ENCODE measurements at places on chromosomes 2 and 18.

DNA sequence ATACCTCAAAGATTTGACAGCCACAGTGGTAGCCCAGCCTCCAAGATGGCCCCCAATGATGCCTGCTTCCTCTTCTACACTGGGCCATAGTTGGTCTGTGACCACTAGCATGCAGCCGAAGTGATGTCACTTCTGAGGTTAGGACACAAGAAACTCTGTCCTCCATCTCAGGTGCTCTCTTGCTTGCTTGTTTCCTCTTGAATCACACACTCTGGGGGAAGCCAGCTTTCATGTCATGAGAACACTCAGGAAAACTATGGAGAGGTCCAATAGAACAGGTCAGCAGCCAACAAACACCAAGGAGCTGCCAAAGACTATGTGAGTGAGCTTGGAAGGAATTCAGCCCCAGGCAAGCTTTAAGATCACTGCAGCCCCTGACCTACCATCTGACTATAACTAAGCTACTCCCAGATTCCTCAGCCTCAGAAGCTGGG lies 3.3 kb upstream of the ADAM17 start:
- DNase-seq: no peak

DNA sequence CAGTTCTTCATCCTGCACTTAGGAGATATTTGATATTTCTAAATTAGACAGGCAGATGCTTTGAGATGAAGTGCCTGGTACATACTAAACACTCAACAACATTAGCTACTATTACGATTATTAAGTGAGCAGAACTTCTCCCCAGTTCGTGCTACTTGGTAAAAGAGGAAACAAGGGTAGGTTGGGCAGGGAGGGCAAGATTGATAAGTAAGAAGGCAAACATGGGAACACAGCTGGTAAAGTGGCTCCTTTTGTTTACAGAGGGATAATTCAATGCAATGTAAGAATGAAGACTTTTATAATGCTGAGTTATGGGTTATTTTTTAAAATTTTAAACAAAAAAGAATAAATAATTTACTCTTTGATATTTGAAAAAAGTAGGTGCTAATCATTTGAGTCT lies 15.9 kb upstream of the WIPF1 start:
- DNase-seq: no peak

- no peak for DNase-seq
Measured at GRCh38 chr2:9994462-9994861, 43.0 kb downstream of the GRHL1 start.

- DNase-seq: no peak
Measured at GRCh38 chr2:48515513-48515985, 14.4 kb upstream of the STON1 start.

- no peak for DNase-seq
Measured at GRCh38 chr18:13280070-13280795, 61.7 kb downstream of the LDLRAD4 start.

DNA sequence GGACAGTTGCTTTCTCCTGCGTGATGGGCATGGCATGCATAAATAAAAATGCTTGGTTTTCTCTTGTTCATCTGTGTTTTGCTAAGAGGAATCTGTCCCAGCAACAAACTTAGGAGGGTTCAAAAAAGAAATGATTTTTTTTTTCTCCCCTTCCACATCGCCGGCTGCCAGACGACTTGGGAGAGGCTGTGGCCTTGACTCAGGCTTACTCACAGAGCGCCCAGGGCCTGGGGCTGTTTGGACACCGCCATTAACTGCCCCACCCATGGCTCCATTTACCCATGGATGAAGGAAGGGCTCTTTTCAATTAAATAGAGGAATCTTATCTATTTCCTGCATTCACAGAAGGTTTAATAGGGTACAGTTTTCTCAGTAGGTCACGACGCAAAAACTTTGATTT lies 22.3 kb upstream of the SERPINB5 start:
- DNase-seq: no peak

DNA sequence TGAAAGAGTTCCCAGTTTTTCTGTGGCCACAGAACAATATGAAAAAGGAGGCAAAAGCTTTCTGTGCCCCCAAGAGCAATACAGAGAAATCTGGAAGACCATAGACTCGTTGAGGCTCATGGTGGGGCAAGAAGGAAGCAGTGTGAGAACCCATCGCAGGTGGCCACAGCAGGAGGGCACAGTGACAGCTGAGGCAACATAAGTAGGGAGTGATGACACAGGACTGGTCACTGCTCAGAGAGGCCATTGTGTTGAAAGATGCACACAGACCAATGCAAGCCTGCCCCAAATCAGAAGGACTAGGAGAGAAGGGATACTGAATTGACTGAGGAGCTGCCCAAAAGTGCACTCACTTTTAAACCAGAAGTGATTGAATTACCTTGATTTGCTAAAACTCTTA lies 483.6 kb downstream of the EPHA4 start:
- DNase-seq: no peak

DNA sequence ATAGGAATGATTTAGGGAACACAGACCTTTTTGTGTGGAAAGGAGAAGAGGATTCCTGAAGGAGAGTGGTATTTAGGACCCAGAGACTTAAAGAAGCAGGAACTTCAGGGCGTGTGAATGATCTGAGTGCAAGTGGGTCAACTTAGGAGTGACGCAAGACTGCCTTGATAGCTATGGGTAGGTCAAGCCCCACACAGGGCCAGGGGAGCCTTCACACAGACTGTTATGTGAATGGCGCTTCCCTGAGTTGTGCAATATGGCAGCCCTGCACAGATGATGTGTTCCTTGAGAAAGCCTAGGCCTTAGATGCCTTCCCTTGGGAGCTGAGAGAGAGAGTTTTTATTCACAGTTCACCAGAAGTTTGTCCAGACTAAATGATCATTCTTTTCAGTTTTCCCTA lies 47.1 kb upstream of the IGFBP5 start:
- DNase-seq: no peak

DNA sequence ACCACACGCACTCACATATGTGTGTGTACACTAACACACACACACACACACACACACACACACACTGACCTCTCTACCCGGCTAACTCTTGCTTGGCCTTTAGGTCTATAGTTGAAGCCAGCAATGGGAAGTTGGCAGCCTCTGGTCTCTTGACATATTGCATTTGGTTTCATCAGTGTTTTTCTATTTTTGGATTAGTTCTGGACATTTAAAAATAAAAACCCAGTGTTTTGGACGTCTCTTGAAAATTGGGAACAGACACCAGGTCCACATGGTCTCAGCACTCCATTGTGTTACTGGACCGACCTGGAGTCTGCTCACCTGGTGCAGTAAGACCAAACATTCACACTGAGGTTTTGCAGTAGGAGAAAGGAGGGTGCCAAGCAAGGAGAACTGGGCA lies 50.4 kb upstream of the AFF3 start:
- DNase-seq: no peak

DNA sequence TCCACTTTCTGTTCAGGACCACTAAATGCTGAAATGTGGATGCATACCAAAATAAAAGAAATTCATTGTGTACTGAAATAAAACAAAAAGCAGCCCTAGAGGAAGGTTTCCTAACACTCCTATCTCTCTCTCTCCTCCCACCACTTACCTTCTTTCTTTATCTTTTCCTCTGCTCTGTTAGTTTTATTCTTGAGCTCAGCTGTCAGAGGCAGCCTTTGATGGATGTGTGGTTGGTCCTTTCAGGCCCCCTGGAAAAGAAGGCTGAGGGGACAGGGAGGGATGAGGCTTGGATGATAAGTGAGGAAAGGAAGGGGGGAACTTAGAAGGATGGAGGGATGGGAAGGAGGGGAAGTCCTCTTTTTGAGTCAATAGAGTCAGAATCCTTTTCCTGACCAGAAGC lies 47.6 kb downstream of the DHRS9 start:
- DNase-seq: no peak

DNA sequence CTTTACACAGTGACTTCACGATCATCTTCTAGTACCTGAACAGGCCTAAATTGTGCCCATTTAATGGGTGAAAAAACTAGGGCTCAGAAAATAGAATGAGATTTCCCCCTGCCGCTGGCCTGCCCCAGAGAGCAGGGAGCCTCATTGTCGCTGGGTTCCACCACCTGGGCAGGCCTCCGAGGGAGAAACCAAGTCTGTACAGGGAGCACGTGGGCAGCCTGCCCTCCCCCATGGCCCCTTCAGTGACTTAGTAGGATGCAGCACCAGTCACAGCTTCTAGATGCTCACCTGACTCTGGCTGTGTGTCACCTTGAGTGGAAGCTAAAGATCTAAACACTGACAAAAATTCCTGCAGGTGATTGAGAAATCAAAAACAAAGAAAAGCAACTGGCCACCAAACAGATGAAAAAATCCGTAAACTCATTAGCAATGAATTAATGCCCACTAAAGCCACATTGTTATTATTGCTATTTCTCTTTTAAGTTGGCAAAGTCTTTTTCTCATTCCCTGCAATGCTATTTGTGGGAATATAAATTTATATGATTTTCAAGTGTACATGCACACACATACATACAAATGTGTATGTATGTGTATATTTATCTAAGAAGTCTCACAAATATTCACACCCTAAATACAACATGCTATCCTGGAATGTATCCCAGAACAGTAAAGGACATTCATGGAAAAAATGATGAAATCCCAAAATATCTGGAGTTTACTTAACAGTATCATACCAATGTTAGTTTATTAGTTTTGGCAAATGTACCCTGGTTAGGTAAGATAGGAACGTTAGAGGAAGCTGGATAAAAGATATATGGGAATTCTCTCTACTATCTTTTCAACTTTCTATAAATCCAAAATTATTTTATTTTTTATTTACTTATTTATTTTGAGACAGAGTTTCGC lies 18.7 kb upstream of the ASPRV1 start:
- no peak for DNase-seq

DNA sequence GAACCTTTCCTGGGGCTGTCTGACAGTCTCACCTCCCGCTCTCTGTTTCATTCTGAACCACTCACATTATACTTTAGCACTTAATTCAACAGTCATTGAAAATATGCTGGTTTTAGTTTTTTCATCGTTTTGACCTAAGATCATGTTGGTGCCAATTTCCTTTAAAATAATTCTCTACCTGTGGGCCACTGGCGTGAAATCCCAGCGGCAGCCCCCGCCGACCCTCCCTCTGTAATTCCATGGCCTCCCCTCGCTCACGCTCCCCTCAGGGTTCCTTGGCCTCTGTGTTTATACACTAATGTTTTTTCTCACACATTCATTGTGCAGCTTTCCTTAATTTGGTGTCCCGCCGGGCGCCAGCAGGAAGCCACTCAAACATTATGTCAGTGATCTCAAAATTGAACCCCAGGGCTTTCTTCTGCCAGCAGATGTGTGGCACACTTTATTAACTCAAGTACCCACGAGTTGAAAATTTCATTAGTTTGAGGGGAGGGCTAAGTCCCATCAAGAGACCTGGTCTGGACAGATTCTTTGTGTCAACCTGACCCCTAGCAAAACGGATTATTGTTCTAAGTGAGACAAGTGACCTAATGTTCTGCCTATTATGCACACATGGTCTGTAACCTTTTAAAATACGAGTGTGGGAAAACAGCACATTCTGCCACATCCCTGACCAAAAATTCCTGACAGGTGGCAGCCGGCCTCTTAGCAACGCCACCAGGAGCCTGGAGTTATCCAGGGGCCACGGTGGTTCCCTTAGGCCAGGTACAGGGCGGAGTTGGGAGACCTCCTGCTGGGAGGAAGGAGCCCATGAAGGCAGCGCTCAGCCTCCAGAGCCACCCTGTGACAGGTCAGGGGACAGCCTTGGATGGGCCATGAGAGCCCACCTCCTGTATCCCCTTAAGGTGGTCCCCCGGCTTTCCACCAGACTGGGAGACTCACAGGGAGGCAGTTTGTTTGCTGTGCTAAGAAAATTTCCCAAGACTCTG lies 53.1 kb downstream of the APOB start:
- DNase-seq: no peak

DNA sequence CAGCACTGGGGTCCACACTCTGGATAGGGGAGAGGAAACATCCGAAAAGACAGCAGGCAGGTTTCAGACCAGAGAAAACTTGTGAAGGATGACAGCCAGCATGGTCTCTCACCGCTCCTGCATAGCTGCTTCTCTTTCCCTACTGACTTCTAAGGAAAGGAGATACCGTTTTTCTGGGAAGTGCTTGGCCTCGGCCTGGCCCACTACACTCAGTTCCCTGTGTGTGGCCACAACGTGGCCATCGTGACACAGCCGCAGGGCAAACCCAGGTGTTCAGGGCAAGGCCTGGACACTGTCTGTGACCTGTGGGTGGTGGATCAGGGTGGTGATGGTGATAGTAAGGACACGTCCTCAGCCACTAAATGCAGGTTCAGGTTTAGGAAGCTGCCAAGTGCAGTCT lies 34.2 kb upstream of the ACAA2 start:
- DNase-seq: no peak

- no peak for DNase-seq
Measured at GRCh38 chr2:238506371-238507068, 79.8 kb downstream of the ASB1 start.

- DNase-seq: no peak
Measured at GRCh38 chr2:5617796-5618195, 74.4 kb upstream of the SOX11 start.

GRCh38 chr18:48023334-48024008 lies 93.0 kb upstream of the SMAD2 start:
- DNase-seq: no peak

GRCh38 chr2:141871913-141872634 lies 258.7 kb downstream of the LRP1B start:
- no peak for DNase-seq

DNA sequence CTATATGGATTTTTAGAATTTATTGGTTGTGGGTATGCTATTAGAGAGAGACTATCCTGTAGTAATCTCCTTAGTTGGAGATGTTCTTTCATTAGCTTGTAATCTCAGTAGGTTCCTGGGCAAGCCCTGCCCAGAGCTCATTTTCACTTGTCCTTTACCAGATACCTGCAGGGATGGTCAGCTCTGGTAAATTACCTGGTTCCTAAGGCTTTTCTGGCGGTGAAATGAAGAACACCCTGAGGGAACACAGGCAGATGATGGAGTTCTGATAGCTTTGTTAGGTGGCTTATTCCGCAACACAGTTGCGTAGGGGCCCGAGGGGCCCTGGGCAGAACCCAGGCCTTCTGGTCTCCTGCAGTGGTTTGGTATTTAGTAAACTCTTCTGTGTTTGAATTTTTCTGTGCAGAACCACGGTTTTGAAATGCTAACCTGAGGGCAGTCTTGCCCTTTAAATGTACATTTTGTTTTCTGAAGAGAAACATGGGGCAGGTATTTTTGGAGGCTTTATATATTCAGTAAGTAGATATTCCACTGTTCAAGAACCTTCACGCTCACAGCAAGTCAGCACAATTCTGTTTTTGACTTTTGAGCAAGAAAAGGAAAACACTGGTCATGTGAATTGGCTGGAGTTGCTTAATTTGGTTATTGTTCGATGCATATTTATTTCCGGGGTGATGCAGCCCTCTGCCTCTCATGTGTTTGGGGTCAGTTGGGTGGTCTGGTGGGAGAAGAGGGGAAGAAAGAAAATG lies 22.4 kb downstream of the ZNF532 start:
- DNase-seq: no peak

DNA sequence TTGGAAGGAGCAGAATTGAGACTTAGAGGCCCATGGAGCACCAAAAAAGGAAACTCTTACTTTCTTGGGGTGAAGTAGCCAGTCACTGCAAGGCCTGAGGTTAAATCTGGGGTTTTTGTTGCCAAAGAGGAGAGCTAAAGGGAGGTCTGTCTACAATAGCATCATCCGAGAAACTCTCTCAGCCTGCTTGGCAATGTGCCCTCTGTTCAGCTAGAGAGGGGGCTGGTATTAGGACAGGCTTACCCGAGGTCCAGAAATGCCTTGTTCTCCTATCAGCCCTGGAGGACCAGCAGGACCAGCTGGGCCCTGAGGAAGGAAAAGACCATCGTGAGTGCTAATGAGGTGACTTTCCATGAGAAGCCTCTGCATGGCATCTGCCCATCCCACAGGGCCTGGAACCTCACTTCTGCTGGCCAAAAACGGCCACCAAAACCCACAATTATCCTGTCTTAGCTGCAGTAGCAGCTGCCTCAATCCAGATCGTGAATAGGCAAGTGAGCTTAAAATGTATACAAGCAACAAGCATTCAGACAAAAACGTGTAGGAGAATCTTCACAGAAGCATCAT lies 61.6 kb downstream of the COL6A3 start:
- no peak for DNase-seq
